T follicular helper cell (primary cell): ENCODE measurements at places on chromosomes 11 and 22.
A peak's percentile ranks its signal among the peaks of the same experiment; 100 is the strongest.

DNA sequence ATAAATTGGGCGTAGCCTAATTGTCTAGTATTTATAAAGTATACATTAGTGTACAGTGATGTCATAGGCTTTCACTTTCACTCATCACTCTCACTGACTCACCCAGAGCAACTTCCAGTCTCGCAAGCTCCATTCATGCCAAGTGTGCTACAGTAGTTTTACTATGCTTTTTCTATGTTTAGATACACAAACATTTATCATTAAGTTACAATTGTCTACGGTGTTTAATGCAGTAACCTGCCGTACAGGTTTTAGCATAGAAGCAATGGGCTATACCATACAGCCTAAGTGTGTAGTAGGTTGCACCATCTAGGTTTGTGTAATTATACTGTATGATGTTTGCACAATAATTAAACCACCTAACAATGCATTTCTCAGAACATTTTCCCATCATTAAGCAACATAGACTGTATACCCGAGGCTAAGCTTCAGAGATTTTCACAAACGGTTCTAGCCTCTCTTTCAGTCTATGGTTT, 17.5 kb downstream of the OR9G1 start:
- DNase-seq, result no peak

DNA sequence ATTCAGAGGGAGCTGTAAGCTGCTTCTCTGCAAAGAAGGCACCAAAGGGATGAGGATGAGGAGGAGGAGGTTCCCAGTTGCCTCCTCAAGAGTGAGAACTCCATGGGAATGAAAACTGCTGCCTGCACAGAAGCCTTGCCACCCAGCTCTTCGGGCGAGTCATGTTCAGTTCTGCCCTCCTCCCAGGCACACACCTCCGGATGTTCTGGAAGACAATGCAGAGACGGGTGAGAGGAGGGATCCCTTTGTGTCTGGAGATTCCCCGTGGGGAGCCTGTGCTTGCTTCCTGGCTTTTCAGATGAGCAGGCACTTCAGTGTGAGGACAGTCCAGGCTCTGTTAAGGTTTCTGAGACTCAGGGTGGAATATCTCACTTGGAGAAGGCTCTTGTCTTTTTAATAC, 295.6 kb downstream of the DDX10 start:
- no peak for DNase-seq

DNA sequence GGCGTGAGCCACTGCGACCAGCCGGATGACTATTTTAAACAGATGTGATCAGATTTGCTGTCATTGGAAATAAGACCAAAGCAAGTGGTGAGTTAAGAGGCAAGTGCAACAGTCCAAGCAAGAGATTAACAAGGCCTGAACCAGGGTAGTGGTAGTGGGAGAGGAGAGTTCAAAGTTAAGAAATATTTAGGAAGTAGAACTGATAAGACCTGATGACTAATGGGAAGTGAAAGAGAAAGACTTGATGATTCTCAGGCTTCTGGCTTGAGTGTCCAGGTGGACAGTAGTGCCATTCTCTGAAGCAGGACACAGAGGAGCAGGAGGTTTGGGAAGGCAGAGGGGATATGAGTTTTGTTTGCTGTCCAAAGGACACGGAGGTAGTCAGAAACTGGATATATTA, 7.2 kb downstream of the NDUFC2 start:
- DNase-seq, result no peak

DNA sequence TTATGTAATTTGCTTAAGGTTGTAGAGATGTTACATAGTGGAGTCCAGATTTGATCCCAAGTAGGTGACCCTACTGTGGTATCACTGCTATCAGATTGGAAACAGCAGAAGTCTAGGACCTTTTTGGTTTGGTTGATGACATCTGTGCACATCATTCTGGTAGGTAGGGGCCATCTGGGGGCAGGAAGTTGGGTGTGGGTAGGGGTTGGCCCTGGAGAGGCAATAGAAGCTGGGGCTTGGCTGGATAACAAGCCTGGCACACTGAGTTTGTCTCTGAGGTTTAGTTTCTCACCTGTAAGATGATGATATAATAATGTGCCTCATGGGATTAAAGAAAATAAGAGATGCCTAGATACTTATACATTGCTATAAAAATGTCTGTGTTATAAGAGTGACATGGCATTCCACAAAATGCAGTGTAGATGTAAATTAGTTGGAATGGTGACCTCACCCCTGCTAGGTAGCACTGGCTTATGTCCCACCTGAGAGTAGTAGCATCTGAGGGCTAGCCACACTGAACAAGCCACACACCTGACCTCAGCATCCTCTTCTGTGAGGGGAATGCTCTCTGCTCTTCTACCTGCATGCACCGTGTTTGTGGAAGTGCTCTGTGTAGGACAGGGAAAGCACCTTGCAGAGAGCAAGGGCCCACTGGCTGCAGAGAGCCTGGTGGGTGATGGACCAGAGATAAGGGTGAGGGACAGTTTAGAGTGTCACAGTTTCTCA, 36.9 kb downstream of the PTPRJ start:
- DNase-seq, result peak; percentile 35

DNA sequence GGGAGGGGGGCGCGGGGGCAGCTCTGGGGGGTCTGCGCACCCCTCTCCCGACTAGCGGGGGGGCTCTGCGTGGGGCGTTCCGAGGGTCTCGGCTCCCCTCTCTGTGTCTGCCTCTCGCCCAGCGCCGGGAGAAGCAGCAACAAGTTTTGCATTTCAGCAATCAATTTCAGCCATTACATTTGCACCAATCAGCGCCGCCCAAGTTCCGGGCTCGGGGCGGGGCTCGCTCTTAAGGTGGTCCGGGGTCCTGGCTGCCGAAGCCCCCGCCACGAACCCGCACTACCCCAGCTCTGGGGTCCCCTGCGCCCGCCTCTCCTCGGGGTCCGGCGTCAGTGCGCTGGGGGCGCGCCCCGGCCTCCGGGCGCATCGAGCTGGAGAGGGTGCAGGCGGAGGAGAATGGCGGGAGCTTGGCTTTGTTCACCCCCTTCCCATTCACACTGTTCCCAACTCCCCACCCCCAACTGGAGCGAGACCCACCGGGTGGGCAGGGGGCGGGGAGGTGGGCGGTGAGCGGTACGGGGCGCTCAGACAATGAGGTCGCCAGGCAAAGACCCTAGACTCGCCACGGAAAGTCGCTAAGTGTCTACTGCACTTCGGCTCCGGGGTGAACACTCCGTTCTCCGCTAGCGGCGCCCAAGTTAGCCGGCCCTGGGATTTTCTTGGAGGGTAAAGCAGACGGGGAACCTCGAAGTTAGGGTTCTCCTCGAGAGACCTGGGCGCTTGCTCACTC, at the start of gene MN1:
Gene MN1, minus strand, starts transcription at position 141 of the 730 bp plus-strand sequence. CDS start 1,213 bp downstream, outside the sequence.
- peak; percentile 27 for DNase-seq

DNA sequence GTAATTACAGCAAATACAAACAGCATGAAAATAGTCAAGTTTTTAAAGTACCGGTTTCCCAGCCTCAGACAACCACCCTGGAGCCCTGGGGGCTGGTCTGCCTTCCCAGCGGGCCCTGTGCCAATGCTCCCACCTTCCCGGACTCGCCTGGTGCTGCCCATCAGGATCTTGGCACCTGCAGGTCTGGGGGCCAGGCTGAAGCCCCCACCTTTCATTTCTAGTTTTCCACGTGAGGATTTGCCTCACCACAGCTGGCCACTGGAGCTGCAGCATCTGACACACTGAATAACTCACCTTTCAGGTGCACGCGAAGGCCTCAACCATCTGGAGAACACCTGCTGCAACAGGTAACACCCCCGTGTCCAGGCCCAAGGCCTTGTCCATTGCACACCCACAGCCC, 108.7 kb upstream of the THY1 start:
- no peak for DNase-seq

- DNase-seq, result no peak
Observed at GRCh38 chr22:19231986-19232385, 53.5 kb upstream of the SLC25A1 start.

GRCh38 chr11:64268025-64268892, 16.2 kb downstream of the BAD start:
- no peak for DNase-seq

GRCh38 chr11:114890038-114890437, 211.7 kb downstream of the NXPE2 start:
- DNase-seq, result no peak

DNA sequence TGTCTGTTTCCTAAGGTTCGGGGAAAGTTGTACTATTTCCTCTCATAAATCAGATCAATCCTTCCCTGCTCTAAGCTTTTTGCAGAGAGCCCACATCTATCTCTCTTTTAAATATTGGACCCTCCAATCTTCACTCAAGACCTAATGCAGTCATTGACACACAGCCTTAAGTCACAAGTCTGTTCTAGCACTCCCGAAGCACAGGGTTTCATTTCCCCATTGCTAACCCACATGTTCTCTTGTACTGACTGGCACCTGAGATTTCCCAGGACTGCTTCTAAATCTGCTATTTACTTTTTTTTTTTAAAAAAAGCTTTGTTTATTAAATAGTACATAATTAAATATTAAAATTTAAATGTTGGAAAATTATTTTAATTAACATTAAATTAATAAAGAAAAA, 674.7 kb downstream of the TBC1D22A start:
- DNase-seq, result no peak

- DNase-seq, result peak; percentile 80
Observed at GRCh38 chr22:37242395-37242918, 1.6 kb downstream of the RAC2 start.

DNA sequence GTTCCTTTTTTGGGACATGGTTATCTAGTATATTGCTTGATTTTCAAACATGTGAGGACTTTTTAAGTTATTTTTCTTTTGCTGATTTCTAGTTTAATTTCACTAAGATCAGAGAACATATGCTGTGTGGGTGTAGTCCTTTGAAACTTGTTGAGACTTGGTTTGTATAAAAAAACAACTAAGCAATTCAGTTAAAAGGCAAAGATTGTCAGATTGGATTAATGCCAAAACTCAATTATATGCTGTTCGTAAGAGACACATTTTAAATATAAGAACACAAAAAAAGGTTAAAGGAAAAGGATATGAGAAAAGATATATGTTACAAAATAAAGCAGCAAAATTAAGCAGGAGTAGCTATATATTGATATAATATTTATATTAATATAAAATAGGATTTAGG, 17.8 kb upstream of the RRM1 start:
- no peak for DNase-seq
